ENCODE measurements at places on chromosomes 13 and 19.
A peak's percentile ranks its signal among the peaks of the same experiment; 100 is the strongest.

DNA sequence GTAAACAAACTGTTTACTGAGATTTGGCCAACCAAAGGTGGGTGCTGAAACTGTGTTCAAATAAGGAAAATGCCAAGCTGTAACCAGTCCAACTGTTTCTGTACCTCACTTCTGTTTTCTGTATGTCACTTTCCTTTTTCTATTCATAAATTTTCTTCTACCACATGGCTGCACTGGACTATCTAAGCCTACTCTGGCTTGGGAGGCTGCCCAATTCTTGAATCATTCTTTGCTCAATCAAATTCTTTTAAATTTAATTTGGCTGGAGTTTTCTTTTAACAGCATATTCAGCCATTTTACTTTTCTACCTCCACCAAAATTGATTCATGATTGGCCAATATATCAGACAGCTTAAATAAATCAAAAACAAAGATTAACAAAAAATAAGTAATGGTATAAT lies 1575.5 kb upstream of the SPRY2 start:
- no peak for DNase-seq

DNA sequence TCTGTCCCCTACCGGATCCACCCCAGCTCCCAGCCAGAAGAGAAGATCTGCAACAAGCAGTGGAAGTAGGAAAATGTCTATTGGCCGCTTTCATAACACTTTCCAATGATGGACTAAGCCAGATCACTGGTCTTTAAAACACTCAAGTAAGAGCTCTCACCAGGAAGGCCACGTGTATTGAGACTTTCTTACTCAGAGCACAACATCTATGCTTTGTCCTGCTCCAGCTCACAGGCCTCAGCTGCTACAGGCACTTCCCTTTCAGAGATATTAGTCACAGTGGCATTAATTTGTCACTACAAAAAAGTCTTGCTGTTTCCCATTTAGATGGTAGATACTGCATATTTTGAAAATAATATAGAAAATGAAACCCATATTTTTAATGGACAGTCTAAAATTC lies 164.2 kb downstream of the ABCC4 start:
- DNase-seq: no peak

DNA sequence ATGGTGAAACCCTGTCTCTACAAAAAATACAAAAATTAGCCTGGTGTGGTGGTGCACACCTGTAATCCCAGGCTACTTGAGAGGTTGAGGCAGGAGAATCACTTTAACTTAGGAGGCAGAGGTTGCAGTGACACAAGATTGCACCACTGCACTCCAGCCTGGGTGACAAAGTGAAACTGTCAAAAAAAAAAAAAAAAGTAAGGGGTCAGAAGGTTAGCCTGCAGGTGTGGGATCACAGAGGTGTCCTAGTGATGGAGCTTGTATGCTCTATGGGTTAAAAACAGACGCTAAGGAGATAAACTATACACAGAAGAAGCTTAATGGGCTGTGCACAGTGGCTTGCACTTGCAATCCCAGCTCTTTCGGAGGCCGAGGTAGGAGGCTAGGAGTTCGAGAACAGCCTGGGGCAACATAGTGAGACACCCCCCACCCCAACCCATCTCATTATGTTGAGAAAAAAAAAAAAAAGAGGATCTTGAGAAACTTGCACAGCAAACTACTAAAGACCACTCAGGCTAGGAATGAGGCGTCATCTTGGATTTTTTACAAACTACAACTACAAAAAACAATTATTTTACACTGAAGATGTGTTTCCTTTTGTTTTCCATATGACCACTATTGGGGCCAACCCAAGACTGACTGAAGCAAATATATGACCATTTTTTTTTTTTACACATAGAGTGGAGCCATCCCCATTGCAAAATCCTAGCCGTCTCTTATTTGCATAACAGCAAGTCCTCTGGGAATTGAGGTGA lies 7.9 kb downstream of the FOSB start:
- DNase-seq: no peak

GRCh38 chr19:13260883-13261653 lies 110.9 kb downstream of the IER2 start:
- peak; percentile 11 for DNase-seq

GRCh38 chr13:46893221-46893740 lies 3.6 kb downstream of the HTR2A start:
- no peak for DNase-seq

DNA sequence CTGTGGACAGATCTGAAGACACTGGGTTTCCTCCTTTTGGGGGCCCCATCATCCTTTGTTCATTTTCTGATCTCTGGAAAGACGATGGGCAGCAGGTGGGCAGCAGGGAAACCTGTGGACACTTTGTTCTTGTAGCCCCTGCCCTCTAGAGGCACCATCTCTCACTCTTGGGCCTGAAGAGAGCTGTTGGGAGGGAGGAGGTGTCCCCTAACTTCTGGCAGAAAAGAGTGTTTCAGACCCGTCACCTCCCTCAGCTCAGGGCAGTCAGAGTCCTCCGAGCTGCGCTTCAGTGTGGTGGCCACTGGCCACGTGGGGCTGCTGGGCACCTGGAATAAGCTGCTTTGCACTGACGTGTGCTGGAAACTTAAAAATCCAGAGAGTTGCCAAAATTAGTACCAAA lies 26.9 kb upstream of the RNF17 start:
- no peak for DNase-seq

DNA sequence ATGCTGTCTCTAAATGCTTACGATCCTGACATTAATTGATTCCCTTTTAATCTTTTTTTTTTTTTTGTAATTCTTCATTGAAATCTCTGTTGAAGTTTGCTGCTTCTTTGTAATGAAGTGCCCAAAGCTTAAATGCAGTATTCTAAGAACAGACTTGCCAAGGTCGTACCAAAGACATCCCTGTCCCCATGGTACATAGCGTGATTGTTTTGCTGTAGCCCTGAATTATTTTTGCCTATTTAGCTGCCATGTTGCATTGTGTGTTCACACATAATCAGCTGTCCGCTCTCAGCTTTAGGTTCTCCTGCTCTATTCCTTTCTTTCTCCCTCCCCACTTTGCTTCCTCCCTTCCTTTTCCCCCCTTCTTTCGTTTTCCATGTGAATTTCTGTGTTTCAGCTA lies 21.1 kb downstream of the FGF9 start:
- DNase-seq: no peak

GRCh38 chr19:342128-342455 lies 2.5 kb downstream of the MIER2 start:
- no peak for DNase-seq

DNA sequence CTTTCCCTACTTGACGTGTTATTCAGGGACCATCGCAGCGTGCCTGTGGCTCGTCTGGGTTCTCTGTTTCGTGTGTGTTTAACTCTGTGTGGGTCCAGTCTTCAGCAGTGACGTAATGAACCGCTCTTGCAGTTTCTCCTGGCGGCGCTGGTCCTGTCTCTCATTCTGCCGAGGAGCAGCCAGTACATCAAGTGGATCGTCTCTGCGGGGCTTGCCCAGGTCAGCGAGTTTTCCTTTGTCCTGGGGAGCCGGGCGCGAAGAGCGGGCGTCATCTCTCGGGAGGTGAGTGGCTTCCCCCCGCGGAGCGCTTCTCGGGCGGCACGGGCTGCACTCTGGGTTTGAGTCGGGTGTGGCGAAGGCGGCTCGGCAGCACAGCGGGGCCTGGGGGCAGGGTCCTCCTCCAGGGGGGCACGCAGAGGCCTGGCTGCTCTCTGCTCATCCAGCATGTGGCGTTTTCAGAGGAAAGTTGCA lies 36.3 kb upstream of the TFDP1 start:
- no peak for DNase-seq

DNA sequence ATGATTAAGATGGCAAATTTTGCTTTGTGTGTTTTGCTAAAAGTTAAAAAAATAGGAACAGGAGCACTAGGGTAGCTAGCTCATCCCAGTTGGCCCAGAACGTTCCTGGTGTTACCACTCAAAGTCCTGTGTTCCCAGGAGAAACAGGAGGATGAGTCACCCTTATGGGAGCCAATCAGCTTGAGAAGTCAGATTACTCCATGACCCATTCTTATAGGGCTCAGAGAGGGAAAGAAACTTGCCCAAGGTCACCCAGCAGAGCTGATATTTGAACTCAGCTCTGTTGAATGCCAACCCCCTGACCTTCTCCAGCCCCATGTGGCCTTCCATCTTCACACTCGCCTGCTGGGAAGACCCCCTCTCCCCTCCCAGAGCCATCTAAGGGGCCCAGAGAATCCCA lies 13.0 kb downstream of the NMRK2 start:
- DNase-seq: no peak

- no peak for DNase-seq
Observed at GRCh38 chr19:57171551-57172081, 4.3 kb upstream of the DUXA start.

DNA sequence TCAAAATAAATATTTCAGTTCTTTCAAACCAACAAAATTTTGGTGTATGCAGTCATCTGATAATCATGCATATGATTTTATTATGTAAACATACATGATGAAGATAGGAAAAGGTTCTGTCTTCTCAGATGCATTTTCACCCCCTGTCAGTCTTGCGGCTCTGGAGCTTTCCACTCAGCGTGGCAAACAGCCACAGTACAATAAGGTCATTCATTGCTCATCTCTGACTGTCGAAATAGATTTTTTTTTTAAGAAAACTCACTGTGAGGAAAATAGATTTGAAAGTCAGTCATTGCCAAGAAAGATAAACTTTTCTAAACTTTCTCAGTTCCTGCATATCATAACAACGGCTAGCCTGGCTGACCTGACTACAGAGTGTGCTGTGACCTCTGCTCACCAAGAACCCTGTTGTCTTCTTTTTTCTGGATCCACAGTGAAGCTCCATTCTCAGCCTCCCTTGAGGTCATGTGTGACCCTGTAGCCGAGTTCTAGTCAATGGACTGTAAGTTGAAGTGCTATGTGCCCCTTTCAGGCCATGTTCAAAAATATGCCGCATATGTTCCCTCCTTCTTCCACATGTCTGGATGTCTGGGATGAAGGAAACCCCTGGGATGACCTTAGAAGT lies 519.6 kb downstream of the KLF5 start:
- DNase-seq: no peak

- peak; percentile 59 for DNase-seq
Observed at GRCh38 chr13:43303033-43303729, 279.8 kb downstream of the DNAJC15 start.

- DNase-seq: no peak
Observed at GRCh38 chr19:55238030-55238429, 9.5 kb upstream of the TMEM86B start.

GRCh38 chr19:1052349-1052975 lies 12.6 kb downstream of the ABCA7 start:
- no peak for DNase-seq

GRCh38 chr13:40665126-40666044 lies 1.1 kb downstream of the FOXO1 start:
- no peak for DNase-seq

DNA sequence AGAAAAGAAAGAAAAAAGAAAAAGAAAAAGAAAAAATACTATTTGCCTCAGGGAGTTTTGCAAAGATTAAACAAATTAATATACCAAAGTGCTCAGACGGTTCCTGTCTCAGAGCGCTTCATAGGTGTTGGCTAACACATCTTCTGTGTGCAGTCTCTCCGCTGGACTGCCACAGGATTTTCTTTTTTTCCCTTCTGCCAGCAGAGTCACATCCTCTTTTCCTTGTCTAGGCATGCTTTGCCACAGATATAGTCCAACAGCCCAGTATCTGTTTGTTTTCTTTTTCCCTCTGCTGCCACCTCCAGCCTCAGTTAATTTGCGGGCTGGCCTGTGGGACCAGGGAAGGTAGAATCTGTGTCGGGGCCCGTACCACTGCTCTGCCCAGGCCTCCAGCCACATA lies 3.4 kb upstream of the URAD start:
- no peak for DNase-seq

DNA sequence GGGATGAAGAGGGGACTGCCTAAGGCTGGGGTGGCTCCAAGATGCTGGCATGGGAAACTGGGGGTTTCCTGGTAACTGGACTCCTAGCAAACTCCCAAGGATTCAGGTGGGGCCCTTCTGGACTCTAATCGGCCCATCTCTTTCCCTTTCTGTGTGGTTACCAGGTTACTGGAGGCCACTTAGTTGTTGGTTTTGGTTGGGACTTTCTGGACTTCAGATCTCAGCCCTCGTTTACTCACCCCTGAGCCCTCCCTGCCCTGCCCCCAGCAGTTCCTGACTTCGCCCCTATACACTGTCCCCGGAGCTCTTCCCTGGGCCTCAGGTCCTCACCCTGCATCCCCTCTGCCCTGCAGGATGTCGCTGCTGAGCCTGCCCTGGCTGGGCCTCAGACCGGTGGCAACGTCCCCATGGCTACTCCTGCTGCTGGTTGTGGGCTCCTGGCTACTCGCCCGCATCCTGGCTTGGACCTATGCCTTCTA lies 328 bp downstream of the CYP4F12 start:
- no peak for DNase-seq

DNA sequence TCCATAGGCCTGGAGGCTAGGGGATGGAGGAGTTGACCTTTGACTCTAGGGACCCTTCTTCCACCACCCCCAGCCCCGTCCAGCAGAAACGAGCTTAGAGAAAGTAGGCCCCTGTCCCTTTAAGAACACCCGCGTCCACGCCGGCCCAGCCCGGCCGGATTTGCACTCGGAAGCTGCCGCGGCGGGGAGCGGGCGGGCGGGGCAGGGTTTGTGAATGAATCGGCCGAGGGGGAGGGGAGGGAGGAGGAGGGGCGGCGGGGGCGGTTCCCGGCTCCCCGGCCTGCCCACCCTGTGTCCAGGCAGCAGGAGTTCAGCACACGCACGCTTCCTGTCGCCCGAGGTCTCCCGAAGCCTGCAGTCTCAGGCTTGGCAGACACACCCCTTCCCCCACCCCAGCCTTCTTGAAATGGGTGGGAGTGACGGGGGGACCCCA lies 1.5 kb downstream of the UNC13A start:
- no peak for DNase-seq

- no peak for DNase-seq
Observed at GRCh38 chr13:86810361-86810760, 860.8 kb upstream of the SLITRK5 start.

DNA sequence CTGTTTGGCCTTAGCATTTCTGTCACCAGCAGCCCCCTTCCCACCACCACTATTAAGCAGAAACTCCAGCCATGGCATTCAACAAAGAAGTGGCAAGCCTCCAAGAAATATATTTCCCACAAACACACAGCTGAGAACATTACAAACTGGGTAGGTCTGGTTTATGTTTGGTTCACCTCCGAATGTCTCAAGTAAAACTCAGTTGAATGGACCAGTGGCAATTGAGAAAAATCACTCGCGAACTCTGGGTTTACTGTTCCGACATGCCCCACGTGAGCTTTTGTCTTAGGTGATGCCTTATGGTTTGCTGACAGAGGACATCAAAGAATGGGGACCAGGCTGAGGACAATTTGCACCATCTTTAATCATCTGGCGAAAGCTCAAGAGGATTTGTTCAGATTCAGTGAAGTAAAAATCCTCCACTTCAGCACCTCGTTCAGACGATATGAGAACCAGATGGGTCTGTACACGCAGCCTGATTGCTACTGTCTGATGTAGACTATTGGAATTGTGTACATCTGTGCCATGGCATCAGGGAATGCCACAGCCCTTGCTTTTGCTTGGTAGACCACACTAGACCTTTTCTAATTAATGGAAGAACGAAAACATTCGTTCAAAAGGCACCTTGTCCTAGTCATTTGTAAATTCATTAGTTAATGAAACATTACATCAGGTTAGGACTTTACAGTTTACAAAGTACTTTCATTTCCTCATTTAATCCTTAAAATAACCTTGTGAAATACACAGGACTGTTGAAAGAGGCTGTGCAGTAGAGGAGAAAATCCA lies 59.4 kb downstream of the SLC10A2 start:
- no peak for DNase-seq

GRCh38 chr13:93562676-93563075 lies 336.1 kb downstream of the GPC6 start:
- no peak for DNase-seq
